ENCODE measurements at places on chromosomes 1 and 21. TPM values are rescaled to one million over a fixed set of nuclear protein-coding genes. Genes with fewer than 3 reads are reported as not detected.

- DNase-seq = no peak
These were observed 11.9 kb upstream of the PAQR6 start for GRCh38 chr1:156259805-156260204.

GRCh38 chr1:204651843-204652421 lies 33.6 kb downstream of the LRRN2 start:
- DNase-seq = no peak

GRCh38 chr1:226054519-226055327 lies 7.8 kb upstream of the H3-3A start:
- DNase-seq = no peak

GRCh38 chr21:29074007-29074376 lies 544 bp upstream of the CCT8 start:
- no peak for DNase-seq

- DNase-seq = no peak
These were observed 416.3 kb upstream of the B3GALT2 start for GRCh38 chr1:193602705-193603104.

DNA sequence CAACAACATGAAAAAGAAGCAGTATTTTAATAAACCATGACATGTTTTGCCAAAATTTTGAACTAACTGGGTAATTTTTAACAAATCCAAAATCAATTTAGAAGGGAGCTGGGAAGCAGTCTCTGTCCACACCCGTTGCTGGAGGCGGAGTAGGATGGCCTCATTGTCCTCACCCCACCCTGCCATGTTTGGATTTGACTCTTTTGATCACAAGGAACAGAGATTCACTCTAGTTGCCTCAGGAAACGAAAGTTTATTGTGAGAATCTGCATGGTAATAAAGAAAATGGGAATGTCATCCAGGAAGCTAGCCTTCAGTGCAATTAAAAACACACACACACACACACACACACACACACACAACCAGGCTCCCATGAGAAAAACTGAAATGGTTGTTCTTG lies 145.4 kb downstream of the SLC30A10 start:
- no peak for DNase-seq

- no peak for DNase-seq
These were observed 1.2 kb downstream of the PTPN14 start for GRCh38 chr1:214550013-214550856.

Gene CFHR2
- total RNA-seq = not detected

Data from left colon (tissue), 2 donors.